ENCODE measurements at places on chromosomes 6 and 20.

GRCh38 chr6:14796974-14797762, 448.7 kb upstream of the JARID2 start:
- peak; percentile 43 for DNase-seq

- DNase-seq, result no peak
Observed at GRCh38 chr6:68868646-68869045, 233.6 kb downstream of the ADGRB3 start.

DNA sequence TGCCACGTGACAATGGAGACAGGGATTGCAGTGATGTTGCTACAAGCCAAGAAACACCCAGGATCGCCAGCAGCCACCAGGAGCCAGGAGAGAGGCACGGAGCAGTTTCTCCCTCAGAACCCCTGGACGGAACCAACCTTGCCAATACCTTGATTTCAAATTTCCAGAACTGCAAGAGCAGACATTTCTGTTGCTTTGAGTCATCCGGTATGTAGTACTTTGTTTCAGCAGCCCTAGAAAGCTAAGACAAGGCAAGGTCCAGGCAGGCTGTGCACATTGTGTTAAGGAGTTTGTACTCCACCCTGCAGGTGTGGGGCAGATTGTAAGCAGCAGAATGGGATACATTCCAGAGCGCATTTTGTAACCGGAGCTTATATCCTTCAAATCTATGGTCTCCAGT, 48.3 kb downstream of the TRERF1 start:
- DNase-seq, result no peak

GRCh38 chr20:19527509-19527908, 230.5 kb upstream of the RIN2 start:
- DNase-seq, result no peak

DNA sequence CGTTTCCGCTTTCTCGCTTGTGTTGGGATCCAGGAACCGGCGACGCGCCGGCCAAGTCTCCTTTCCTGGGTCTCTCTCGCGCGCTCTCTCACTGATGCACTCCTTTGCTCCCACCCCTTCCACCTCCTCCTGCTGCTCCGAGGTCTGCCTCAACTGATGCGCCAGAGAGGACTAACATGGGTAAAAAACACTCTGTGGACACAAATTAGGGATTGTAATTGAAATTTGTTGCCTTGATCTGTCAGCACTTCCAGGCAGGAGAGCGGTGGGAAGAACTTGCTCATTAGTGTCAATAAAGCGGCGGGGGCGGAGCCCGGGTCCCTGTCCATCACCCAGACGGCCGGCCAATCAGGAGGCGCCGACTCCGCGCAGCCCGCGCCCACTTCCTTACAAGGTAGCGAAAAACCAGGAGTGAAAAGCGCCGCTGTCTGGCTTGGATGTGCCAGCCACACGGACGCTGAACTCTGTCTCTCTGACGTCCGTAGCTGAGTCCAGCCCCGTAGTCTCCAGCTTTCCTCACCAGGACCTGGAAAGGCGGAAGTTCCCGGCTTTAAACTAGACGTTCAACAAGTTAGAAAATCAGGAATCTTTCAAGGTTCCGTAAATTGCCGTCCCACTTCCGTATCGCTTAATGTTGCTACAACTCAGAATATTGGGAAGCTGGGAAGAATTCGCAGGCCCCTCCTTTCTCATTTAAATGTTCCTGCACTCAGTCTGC, at the start of gene TBX18:
Gene TBX18 (minus strand): TSS at position 267 of the 718 bp plus-strand sequence. CDS start 417 bp downstream, outside the sequence.
- peak; percentile 89 for DNase-seq

DNA sequence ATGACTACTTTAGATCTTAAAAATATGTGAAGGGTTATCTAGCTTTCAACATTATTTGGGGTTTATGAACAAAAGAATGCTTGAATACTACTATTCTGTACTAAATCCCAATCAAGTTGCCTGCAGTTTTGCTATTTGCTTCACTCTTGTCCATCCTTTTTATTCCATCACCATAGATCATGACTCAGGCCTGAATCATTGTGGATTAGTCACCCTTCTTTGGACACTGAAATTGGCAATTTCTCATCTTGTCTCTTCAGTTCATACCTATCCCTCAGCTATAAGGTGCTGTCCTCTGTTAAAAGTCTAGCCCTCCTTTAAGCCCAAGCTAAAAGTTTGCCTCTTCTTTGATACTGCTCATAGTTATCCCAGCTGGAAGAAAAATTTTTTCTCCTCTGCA, 199.1 kb downstream of the CENPW start:
- DNase-seq, result no peak

DNA sequence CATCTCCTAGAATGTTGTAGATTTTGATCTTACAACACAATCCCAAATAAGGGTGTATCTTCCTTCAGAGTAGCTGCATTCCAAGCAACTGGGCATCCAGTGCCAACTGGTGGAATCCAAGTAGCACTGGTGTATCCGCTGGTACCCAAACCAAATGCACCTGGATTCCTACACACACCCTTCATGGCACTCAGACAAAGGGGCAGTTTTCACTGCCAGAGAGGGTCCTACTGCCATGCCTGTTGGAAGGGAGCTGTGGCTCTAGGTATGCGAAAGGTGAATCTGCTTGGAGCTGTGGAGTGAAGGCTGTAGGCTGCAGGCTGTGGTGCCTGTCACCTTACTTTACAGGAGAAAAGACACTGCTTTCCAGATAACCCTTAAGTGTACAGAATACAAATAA, 17.0 kb upstream of the CLDN20 start:
- DNase-seq, result no peak

- DNase-seq, result no peak
Observed at GRCh38 chr6:84953111-84953755, 188.8 kb upstream of the TBX18 start.

DNA sequence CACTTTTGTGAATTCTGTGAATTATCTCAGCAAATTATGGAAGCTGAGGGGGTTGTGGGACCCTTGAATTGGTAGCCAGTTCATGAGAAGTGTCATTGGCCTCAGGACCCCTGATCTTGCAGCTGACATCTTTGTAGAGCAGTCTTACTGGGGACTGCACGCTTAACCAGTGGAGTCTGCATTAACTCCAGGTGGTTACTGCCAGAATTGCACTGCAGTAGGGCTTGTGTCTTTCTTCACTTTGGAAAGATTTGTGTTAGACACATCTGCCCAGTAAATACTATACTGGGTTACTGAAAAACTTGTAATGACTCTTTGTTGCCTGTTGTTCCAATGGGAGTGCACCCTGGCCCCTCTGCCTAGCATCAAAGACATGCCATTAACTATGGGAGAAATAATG, 21.2 kb upstream of the CDKN1A start:
- DNase-seq, result no peak

- no peak for DNase-seq
Observed at GRCh38 chr20:23106271-23106851, 20.2 kb upstream of the CD93 start.

GRCh38 chr20:32819992-32820697, 391 bp downstream of the MAPRE1 start:
- DNase-seq, result peak; percentile 85

DNA sequence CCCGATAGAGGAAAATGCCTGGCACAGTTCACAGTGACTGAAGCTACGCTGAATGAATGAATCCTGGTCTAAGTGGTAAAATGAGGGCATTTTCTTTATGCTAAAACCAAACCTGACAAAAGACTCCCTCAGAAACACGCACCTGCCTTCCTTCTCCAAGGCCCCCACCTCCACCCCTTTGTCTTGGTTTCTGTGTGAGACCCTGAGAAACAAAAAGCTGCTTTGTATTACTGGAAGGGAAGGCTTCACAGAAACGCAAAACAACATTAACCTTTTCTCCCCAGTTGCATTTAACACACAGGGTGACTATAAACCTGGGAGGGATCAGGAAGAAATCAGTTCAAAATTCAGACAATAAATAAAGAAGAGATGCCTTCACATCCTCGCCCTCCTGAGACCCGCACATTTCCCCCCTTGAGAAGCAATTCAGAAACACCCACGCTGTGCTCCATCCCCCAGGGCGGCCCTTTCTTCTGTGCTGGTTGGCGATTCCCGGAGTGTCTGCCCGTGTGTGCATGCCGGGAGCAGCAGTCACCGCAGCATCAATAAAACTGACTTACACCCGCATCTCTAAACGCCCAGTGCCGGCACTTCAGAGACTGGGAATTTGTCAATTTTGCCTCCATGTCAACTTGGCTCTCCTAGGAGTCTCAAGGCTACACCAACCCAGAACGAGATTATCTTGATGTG, 67.2 kb upstream of the TRAF3IP2 start:
- peak; percentile 81 for DNase-seq

DNA sequence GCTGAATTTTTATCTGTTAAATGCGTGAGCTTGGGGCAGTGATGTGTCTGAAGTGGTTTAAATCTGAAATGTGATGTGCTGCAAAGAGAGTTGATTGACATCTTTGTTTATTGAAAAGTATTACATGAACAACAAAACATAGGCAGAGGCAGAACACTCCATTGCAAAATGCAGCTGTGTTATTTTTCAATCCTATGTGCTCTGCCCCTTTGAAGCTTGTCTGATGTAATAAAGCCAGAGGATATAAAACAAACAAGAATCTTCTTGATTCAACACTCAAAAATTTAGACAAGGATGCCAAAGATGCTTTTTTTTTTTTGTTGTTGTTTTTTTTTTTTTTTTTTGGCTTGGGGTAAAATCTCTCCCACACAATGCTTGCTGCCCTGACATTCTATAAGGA, 482.4 kb upstream of the MMS22L start:
- DNase-seq, result no peak

- peak; percentile 98 for DNase-seq
Observed at GRCh38 chr20:24314053-24314452, 155.4 kb upstream of the SYNDIG1 start.

DNA sequence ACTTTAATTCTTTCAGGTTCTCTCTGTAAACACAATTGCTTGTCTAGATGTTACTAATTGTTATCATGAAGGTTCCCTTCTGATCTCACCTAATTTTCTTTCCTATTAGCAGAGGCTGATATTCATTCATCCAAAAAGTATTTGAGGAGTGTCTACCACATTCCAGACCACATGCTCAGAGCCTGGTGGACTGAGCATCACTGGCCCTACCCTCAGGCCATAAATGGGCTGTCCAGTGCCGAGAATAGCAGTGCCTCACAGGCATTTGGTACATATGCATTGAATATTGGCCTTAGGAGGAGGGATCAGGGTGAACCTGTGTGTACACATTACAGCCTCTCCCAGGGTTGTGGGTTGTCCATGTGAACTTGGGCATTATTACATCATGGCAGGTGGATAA, 40.4 kb upstream of the PRELID3B start:
- no peak for DNase-seq

DNA sequence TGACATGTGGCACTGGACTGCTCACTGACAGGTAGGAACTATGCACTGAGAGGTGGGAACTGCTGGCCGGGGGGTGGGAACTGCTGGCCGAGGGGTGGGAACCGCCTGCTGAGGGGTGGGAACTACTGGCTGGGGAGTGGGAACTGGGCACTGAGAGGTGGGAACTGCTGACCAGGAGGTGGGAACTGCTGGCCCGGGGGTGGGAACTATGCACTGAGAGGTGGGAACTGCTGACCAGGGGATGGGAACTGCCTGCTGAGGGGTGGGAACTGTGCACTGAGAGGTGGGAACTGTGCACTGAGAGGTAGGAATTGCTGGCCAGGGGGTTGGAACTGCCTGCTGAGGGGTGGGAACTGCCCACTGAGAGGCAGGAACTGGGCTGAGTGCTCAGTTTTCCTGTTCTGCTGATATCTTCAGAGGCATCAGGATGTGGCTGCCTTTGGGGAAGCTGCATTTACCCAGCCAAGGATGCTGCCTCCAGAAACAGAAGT, 90.2 kb downstream of the THBS2 start:
- no peak for DNase-seq

DNA sequence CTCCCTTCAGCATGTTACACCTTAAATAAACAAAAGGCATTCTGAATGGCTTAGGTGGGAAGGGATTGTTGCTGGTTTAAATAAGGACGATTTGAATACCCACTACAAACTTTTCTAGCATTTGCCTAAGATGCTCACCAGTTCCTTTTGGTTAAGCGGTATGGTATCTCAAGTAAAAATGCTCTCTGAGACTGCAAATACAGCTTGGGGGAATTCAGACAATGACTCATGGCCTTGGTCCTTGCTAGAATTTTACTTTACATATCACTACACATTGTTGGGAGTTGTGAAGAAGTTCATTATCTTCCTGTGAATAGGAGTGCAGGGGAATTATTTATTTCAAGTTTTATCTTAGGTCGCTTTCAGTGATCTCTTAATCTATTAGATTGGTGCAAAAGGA, 670.7 kb downstream of the UTRN start:
- no peak for DNase-seq

DNA sequence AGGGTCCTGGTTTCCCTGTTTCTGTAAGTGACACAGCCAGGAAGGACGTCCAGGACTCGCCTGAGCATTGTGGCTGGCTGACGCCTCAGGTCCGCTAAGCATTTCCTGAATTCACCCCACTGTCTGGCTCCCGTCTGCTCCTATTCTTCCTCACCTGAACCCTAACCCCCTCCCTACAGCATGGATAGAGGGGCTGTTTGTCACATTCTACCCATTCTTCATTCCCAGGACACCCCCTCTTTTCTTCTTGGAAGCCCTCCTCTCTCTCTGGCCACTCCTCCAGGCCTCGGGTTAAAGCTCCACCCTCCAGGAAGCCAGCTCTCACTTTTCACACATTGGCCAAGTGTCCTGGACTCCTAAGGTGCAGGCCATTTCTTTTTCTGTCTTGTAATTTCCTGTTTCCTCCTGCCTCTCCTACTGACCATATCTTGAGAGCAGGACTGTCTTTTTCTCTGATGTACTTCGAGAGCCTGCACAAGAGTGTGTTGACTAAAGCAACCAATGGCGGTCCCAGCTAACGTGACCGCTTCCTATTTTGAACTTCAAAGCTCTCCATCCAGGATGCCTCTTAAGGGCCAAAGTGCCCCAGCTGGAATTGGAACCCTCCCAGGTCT, 24.2 kb upstream of the MYMX start:
- no peak for DNase-seq

DNA sequence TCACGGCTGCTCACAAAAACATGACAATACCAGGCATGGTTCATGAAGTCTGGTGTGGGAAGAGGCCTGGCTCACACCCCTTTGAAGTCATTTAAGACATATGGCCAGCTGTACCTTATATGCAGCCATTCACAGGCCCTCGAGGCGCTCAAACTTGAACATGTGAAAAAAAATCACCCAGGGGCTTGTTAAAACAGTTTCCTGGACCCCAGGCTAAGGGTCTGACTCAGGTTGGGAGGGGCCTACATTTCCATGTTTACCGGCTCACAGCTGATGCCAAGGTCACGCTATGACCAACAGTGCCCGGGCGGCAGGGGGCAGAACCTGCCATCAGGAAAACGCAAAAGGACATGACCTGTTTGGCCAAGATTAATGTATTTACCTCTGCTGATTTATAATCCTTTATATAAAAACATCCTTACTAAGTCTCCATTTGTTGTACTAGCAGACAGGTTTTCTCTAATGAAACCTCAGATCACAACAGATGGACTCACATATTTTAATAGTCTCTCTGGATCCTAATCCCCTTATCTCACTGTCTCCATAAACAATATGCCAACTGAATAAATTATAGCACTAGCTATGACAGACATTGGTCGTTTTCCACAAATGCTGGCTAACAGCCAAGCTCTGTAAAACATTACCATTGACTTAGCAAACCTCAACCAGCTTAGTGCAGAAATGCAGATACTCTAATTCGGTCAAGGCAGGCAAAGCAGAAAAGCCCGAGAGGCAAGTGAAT, 19.9 kb downstream of the EZR start:
- peak; percentile 99 for DNase-seq

- DNase-seq, result no peak
Observed at GRCh38 chr20:60648556-60648955, 603.5 kb upstream of the CDH4 start.

Data from NCI-H82 (cell line).